ENCODE measurements at places on chromosomes 1 and 21.

- no peak for DNase-seq
Observed at GRCh38 chr1:150072959-150073358, 5.4 kb downstream of the VPS45 start.

- no peak for DNase-seq
Observed at GRCh38 chr1:8476006-8476405, 158.1 kb downstream of the SLC45A1 start.

- no peak for DNase-seq
Observed at GRCh38 chr1:222596696-222597095, 7.0 kb upstream of the TAF1A start.

DNA sequence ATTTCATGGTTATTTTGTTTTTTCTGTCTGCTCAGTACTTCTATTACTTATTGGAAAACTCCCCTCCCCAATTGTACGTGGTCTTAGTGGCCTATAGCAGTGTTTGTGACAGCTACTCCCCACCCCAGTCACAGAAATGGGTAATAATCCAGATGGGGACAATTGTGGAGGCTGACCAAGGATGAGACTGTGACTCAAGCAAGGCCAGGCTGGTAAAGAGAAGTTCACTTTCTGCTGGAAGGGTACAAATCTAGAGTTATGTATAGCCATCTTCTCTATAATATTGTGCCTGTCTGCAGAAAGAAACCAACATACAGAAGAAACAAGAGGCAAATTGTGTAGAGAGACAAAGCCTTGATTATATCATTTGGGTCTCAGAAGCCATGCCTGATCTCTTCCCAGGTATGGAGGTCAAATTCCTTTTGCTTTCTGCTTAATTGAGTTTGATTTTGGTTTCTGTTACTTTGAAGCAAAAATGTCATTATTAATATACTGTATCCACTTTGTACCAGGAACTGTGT, 270.4 kb downstream of the HLX start:
- DNase-seq: no peak

DNA sequence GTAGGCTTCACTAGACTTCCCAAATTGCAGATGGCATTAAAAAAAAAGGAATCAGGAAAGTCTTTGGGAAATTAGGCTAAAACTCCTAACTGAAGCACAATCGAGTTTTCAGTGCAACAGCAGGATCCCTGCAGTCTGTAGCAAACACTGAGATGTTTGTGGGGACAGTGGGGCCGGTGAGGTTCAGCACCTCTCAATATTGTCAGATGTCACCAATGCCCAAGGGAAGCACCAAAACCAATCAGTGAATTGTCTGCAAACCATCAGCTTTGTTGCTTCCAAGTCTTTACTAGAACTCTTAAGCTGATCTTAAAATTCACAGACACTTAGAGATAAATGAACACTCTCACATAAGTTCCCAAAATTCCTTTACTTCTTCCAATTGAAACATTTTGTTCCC, 2.6 kb downstream of the ERG start:
- DNase-seq: no peak

DNA sequence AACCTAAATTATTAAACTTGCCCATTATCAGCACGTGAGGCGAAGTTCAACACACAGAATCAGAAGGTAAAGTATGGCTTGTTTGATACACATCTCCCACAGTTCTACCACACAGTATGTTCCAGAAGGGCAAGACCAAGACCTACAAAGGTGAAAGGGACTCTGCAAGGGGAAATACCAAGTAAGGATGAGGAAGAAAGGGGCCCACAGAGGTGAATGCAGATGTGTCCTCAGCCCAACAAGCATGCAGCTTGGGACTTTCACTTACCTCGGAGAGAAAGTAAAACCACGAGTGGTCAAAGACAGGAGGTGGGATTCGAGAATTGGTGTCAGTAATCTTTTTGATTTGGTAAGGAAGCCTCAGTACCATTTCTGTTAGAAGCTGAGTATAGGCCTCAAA, 85.8 kb downstream of the UBR4 start:
- no peak for DNase-seq

Measured in H54 (cell line).